ENCODE measurements at places on chromosomes 5 and 9.

DNA sequence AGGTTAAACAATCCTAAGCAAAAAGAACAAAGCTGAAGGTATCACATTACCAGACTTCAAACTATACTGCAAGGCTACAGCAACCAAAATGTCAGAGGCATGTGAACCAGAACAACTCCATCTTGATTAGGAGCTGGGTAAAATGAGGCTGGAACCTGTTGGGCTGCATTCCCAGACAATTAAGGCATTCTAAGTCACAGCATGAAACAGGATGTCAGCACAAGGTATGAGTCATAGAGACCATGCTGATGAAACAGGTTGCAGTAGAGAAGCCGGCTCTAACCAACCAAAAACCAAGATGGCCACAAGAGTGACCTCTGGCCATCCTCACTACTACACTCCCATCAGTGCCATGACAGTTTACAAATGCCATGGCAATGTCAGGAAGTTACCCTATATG, 252.0 kb downstream of the RASEF start:
- DNase-seq, result no peak

GRCh38 chr9:11233696-11234095, 620.9 kb upstream of the PTPRD start:
- no peak for DNase-seq

GRCh38 chr9:71223953-71224538, 102.6 kb upstream of the TRPM3 start:
- DNase-seq, result peak; percentile 9

GRCh38 chr9:89532478-89532877, 34.6 kb upstream of the SEMA4D start:
- DNase-seq, result no peak

GRCh38 chr5:123286891-123287290, 136.3 kb downstream of the CEP120 start:
- no peak for DNase-seq

GRCh38 chr5:71738662-71739361, 19.7 kb downstream of the CARTPT start:
- no peak for DNase-seq

DNA sequence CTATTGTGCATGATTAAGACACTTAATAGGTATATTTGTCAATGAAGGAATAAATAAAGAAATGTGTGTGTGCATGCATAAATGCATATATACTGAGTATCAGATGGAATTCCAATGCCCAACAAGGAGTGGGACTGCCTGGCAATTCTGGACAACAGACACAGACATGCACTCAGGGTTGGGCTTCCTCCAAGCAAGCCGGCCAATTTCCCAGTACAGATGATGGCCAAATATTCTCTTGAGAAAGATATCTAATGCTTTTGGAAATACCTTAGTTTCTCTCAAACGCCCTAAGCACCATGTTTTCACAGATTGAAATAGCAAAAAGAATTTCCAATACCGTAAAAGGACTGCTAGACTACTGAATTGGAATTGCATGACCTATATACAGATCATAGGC, 11.1 kb downstream of the FTMT start:
- no peak for DNase-seq

DNA sequence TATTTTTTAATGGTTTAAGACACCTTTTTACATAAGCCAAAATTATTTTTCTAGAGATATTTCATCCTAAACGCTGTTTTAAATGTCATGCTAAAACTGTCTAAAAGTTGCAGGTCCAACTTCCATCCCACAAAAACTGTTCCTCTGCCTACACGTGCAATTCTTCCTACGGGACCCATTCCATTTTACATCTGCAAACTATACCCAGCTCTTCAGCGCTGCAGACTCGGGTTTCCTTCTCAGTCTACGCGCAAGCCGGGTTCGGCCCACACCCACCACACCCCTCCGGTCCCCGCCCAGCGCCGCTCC, 8.7 kb downstream of the RANBP6 start:
- DNase-seq, result peak; percentile 38

- no peak for DNase-seq
These were observed 329.0 kb upstream of the PANK3 start for GRCh38 chr5:168908207-168908606.

Measured in BJ (cell line).